ENCODE measurements at places on chromosomes 6 and 20.

DNA sequence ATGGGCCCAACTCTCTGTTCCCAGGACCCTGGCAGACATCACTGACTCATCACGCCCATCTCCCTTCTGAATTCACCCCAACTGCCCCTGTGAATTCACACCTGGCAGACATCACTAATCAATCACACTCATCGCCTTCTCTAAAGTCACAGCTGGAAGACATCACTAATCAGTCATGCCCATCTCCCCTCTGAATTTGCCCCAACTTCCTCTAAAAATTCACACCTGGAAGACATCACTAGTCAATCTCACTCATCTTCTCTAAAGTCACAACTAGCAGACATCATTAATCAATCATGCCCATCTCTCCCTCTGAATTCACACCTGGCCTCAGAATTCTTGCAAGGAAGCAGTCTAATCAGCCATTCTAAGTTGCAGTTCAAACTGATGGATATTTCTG is 111.1 kb downstream of the FOXA2 start:
- no peak for DNase-seq

DNA sequence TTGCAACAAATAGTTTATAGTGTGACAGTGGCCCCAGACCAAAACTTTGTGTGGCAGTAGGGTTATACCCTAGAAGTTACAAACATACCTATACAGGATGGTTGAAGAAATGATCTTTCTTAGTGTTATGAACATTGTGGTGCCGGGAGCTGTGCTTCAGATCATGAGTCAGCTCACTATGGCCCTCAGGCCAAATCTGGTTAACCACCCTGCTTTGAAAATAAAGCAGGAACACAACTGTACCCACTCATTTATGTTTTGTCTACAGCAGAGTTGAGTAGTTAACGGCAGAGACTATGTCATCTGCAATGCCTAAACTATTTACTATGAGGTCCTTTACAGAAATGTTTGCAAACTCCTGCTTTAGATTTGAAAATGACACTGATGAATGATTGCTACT is 24.3 kb downstream of the AKAP7 start:
- no peak for DNase-seq

GRCh38 chr6:104253236-104253635 is 606.5 kb downstream of the HACE1 start:
- no peak for DNase-seq

DNA sequence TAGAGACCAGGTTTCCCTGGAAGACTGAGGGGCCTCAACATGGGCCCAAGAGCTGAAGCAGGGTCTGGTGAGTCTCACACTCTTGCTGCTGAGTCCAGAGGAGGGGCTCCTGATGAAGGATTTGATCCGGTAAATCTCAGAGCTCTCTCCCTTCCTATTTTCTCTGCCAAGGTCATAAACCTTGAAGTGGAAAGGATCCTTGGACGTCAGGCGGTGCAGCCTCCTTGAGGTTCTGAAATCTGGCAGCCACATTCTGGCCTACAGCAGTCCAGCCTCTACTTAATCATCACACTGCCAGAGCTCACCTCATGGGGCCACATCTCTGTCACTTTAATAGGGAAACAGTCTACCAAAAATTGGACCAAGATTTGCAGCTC is 24.0 kb downstream of the ACSS1 start:
- no peak for DNase-seq

GRCh38 chr6:138576313-138576712 is 77.0 kb upstream of the NHSL1 start:
- no peak for DNase-seq

GRCh38 chr6:101393829-101394251 is 332 bp downstream of the GRIK2 start:
- no peak for DNase-seq
